ENCODE measurements at places on chromosomes 3 and 15. TPM values are rescaled to one million over a fixed set of nuclear protein-coding genes. Genes with fewer than 3 reads are reported as not detected.

KY gene
- total RNA-seq, result not detected

RBP2 gene
- not detected for total RNA-seq

- no peak for DNase-seq
Measured at GRCh38 chr3:131716007-131716406, 213.2 kb upstream of the MRPL3 start.

TRPM1 gene
- total RNA-seq, result not detected

GOLGA8J gene
- not detected for total RNA-seq

- DNase-seq, result no peak
Measured at GRCh38 chr3:194871864-194872668, 186.4 kb downstream of the FAM43A start.

GRCh38 chr3:150073513-150073912 is 102.8 kb upstream of the PFN2 start:
- DNase-seq, result no peak

DNASE1L3 gene
- total RNA-seq, result not detected

DNA sequence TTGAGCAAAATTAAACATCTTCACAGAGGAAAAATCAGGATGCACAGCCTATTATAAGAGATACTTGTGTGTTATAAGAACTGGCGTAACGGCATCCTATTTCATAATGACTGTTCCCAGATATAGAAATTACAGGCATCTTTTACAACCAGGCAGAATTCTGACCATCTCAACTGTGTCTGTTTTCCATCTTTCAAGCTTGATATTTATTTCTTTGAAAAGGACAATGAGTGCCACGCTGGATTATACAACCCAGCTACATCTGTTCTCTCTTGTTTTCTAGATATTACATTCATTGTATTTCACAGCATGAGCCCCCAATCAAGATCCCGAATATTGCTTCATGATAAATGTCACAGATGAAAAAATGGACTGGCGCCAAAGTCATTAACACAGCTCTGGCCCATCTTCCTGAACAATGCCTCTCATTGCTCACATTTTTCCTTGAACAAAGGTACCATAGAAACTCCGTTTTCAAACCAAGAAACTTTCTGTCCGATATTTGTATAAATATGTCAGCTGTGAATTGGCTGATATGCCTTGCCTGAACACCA is 420.6 kb downstream of the TBL1XR1 start:
- DNase-seq, result no peak

GRCh38 chr3:40764747-40765146 is 240.0 kb downstream of the ZNF621 start:
- no peak for DNase-seq

LRTM1 gene
- not detected for total RNA-seq

FBXW12 gene
- total RNA-seq, result not detected

DNA sequence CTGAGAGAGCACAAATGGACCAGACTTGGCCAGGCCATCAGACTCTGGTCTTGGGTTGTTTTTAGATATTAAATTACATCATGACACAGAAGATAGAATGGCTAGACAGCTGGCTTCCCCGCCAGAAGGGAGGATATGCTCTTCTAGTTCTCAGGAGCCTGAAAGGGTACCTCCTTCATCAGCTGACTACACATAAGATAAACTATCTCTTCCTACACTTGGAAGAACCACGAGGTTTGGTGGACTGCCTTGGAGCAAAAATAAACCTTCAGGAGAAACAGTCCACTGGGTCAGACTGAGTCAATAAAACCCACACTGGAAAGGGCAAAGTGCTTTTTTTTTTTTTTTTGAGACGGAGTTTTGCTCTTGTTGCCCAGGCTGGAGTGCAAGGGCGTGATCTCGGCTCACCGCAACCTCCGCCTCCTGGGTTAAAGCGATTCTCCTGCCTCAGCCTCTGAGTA is 26.3 kb upstream of the DYNC1LI1 start:
- DNase-seq, result no peak

RPS27L gene
- total RNA-seq, result 150 TPM

P2RY1 gene
- 1.7 TPM for total RNA-seq

GRCh38 chr3:150736903-150737832 is 25.8 kb downstream of the SIAH2 start:
- DNase-seq, result no peak

- no peak for DNase-seq
Measured at GRCh38 chr15:73845907-73846306, 27.5 kb upstream of the TBC1D21 start.

- DNase-seq, result no peak
Measured at GRCh38 chr3:46918634-46919033, 41.1 kb downstream of the PTH1R start.

- DNase-seq, result no peak
Measured at GRCh38 chr15:100547961-100548360, 19.2 kb upstream of the CERS3 start.

DNA sequence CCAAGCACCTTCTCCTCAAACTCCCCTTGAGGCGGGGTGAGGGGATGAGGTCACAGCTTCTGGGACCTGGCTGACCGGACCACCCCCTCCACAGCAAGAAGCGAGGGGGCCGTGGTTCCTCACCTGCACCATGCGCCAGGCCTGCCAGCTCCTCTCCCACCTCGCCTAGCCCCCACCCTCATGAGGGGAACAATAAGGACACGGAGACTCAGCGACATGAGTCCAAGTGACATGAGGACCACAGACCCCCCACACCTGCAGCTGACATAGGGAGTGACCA is 118.7 kb downstream of the CHSY1 start:
- no peak for DNase-seq

DNA sequence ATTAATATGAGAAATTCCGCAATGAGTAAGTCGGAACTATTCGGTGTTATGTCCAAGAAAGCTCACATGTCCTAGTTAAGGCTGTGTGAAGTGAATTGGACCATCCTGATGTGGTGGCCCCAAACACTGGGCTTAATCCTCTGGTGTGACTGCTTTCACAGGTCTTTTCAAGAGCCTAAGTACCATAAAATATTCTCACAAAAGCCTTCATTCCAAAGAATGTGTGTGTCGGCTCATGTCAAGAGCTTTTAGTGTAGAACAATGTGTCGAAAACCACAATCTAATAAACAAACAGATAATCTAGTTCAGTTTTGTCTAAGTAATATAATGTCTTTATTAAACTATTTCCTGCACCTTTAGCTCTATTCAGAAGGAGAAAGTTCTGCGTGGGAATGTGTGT is 311.4 kb downstream of the LPP start:
- DNase-seq, result no peak

GRCh38 chr15:85383470-85384148 is 3.2 kb downstream of the AKAP13 start:
- no peak for DNase-seq

DNA sequence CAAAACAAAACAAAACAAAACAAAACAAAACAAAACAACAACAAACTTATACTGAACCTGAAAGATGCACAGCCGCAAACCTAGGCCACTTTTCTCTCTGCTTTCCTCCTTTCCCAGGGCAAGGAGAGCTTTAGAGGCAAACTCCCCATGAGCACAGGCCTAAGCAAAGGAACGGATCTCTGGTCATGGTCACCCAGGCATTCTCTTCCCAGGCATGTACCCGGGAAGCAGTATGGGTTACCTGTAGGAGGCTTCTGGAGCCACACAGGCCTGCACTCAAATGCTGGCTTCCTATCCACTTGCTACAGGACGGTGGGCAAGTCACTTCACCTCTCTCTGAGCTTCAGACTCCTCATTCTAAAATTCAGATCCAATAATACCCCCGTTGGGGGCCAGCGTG is 171.8 kb downstream of the SMAD6 start:
- no peak for DNase-seq

- DNase-seq, result no peak
Measured at GRCh38 chr3:81938681-81939080, 177.2 kb upstream of the GBE1 start.

- no peak for DNase-seq
Measured at GRCh38 chr3:146313746-146314111, 62.8 kb upstream of the PLSCR4 start.

ST3GAL6 gene
- total RNA-seq, result not detected

- DNase-seq, result no peak
Measured at GRCh38 chr3:141388823-141389621, 20.7 kb downstream of the ZBTB38 start.

GOLGA8S gene
- 0.13 TPM for total RNA-seq

- no peak for DNase-seq
Measured at GRCh38 chr3:45216021-45216609, 10.0 kb downstream of the TMEM158 start.

UBL7 gene
- 48.8 TPM for total RNA-seq

DNA sequence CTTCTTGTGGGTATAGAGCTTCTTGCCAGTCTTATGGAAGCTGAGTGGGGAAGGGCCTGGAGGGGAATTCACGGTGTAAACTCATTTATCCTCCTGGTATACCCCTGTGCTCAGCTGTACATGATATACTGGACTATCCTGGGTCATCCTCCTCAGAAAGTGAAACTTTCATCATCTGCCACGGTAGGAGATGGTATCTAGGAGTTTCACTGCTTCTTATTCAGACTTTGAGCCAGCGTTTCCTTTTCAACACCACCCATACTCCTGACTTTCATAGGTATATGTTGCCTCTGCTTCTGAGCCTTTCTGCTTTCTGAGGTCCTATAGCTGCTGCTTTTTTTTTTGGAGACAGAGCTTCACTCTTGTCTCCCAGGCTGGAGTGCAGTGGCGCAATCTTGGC is 15.6 kb downstream of the SENP5 start:
- no peak for DNase-seq

DNA sequence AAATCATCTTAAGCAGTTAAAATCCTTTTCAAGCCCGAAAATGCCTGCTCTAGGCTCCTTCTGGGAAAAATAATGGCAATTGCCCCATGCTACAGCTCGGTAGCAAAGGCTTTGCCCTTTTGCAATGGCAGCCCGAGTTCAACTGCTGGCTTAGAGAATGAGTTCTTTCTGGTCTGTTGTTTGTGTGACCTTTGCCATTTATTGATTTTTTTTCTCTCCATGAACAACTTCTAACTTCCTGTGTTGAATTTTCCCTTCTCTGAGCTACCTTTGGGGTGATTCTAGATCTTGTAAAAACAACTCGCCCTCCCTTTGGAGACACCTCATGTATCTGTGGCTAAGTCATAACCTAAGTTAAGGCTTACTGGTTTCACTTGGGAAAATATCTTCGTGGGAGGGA is 139.3 kb downstream of the PLCH1 start:
- no peak for DNase-seq

CPN2 gene
- not detected for total RNA-seq

- DNase-seq, result no peak
Measured at GRCh38 chr3:72114773-72115172, 329.8 kb upstream of the PROK2 start.

DNA sequence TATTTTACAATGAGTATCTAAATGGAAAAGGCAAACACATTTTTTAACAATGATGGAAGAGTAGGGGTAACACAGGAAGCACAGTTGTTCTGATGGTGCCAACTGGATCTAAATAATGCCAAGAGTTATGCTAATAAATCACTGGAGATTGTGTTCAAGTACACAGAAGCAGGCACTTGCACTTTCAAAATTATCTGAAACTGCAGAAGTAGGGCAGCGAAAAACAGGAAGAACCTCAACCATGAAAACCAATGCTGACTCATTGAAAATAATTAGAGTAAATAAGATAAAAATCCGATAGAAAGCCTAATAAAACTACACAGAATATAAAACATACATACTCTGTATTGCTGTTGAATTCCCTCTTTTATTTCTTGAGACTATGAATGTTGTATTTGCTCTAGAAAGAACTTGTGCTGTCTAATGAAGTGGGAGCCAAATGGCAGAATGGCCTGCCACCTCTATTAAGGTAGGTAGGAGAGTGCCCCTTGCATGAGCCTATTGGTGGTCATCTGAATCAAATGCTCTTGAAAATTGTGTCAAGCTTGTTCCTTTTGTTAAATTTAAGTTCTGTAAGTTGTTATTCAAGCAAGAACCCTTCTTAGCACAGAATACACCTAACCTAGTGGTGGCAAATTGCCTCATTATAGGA is 93.7 kb downstream of the ABI3BP start:
- DNase-seq, result no peak

DNA sequence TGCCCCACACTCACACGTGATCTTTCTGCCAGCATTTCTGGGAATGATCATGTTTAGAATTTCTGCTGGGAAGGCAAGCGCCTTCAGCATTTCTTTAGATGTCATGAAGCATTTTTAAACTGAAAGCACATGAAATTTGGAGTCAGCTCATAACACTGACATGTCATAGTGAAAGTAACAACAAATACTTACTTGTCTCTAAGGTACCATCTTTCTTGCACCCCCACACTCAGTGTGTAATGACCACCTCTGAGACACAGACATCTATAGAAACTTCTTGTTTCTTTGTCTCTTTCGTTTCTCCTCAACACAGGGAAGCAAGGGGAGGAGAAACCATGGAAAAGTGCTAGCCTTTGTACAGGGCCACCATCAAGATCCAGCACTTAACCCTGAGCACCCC is 171.7 kb downstream of the RORA start:
- DNase-seq, result peak; percentile 11

- DNase-seq, result no peak
Measured at GRCh38 chr15:101725073-101725472, 800 bp upstream of the TARS3 start.
